Muscle of back (tissue), 13 donors: ENCODE measurements at places on chromosomes 5 and 9. TPM values are rescaled to one million over a fixed set of nuclear protein-coding genes. Genes with fewer than 3 reads are reported as not detected.
A peak's percentile ranks its signal among the peaks of the same experiment; 100 is the strongest.

NTRK2 gene
- polyA plus RNA-seq: 36.4 TPM

GRCh38 chr9:128115187-128116103, 12.1 kb downstream of the PTGES2 start:
- no peak for DNase-seq

GRCh38 chr9:111068771-111069170, 30.5 kb upstream of the LPAR1 start:
- peak; percentile 59 for DNase-seq

DNA sequence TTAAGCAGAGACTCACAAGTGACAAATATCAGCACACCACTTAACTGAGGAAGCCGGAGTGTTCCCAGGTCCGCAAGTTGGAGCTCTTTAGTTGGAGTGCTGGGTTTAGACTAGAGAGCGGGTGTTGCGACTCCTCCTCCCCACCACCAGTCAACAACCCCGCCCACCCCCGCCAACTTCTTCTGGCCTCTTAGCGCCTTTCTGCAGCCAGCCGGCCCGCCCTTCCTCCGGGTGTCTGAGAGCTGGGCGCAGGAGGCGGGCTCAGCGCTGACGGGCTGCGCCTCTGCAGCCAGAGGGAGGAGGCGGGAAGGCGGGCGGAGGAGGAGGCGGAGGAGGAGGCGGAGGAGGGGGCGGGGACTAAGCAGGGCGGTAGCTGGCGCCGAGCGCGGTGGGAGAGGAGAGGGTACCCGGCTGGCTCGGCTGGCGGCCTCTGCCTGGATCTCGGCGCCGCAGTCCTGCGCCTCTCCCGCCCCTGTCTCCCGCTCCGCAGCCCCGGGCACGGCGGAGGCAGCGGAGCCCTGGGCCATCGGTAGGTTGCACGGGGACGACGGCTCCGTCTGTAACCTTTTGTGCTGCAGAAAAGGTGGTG, at the start of gene MACIR:
Gene MACIR, plus strand, starts transcription at position 396 of the 589 bp plus-strand sequence. CDS start 17,157 bp downstream, outside the sequence.
- DNase-seq: peak; percentile 98

- DNase-seq: peak; percentile 23
These were observed 21.2 kb upstream of the LOX start for GRCh38 chr5:122099060-122099790.

ARL15 gene
- polyA plus RNA-seq: 30.3 TPM

RAB3C gene
- 0.25 TPM for polyA plus RNA-seq

- no peak for DNase-seq
These were observed 9.0 kb upstream of the MOB3B start for GRCh38 chr9:27538647-27539046.

GRCh38 chr5:6604341-6604740, 28.5 kb downstream of the NSUN2 start:
- no peak for DNase-seq

GRCh38 chr5:5341531-5342292, 80.8 kb upstream of the ICE1 start:
- no peak for DNase-seq

CER1 gene
- polyA plus RNA-seq: 0.13 TPM

WDR38 gene
- polyA plus RNA-seq: not detected
